ENCODE measurements at places on chromosomes 3 and 15.
A peak's percentile ranks its signal among the peaks of the same experiment; 100 is the strongest.

DNA sequence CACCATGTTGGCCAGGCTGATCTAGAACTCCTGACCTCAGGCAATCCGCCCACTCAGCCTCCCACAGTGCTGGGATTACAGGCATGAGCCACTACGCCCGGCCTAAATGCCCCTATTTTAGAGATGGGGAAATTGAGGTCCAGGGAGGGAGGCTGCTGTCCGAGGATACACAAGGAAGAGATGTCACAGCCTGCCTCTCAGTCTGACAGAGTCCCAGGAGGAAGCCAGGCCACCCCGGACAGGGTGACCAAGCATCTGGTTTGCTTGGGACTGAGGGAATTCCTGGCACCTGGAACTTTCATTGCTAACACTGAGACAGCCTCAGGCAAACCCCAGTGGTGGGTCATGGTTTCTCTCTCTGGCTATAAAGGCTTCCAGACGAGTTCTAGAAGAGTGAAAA, 30.6 kb upstream of the ADAMTS7 start:
- DNase-seq = no peak

DNA sequence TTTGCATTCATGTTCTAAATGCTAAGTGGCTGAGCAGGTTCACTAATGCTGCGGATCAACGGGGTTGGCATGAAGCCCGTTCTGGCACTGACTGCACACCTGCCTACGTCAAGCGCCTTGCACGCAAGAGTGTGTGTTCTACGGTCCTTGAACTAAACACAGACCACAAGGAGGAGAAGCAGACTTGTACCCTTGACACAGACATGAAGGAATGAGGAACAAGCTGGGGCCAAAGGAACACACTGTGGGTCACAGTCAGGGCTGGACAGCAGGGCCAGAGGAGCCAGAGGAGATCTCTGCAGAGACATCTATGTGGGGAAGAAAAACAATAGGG, 48.0 kb upstream of the LDHAL6B start:
- DNase-seq = no peak

DNA sequence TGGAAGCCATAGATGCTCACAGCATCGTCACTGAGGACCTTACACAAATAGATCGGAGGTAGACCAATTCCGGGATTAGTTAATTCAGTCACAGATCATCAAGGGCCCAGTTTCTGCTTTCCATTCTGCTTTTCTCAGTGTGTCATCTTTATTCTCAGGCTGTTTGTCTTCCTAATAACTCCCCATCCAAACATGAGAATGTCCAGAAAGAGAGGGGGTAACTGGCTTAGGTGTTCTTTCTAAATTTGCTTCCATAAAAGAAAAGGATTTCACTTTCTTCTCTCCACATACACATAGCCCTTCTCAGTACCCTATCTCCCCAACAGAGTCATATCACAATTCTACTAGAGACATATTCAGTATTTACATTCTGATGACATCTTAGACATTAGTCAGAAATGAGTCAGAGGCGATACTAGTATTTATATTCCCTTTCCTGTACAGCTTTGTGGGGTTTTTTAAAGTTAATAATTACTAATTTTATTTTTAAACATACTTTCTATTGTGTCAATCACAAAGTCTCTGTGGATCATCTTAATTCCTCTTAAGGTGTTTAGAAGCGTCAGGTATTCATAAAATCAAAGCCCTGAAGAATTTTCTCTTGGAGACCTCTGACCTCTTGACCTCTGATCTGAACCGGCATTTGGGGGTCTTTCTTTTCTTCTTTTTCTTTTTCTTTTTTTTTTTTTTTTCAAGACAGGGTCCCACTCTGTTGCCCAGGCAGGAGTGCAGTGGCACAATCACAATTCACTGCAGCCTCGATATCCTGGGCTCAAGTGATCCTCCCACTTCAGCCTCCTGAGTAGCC, 24.3 kb upstream of the IL12A start:
- peak; percentile 53 for DNase-seq

DNA sequence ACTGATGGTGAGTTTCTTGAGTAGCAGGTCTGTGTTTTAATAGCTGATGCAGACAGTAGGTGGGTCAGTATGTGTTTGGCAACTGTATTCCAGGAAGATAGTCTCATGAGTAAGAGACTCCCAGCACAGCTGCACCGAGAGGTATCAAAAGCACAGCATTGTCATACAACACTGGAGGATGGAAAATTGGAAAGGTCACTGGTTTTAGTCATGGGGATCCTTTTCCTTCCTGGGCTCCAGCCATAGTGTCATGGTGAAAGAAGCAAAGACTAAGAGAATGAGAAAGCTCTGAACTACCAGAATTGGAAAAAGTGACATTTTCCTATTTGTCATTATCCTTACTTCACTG, 61.5 kb downstream of the P3H2 start:
- peak; percentile 59 for DNase-seq

DNA sequence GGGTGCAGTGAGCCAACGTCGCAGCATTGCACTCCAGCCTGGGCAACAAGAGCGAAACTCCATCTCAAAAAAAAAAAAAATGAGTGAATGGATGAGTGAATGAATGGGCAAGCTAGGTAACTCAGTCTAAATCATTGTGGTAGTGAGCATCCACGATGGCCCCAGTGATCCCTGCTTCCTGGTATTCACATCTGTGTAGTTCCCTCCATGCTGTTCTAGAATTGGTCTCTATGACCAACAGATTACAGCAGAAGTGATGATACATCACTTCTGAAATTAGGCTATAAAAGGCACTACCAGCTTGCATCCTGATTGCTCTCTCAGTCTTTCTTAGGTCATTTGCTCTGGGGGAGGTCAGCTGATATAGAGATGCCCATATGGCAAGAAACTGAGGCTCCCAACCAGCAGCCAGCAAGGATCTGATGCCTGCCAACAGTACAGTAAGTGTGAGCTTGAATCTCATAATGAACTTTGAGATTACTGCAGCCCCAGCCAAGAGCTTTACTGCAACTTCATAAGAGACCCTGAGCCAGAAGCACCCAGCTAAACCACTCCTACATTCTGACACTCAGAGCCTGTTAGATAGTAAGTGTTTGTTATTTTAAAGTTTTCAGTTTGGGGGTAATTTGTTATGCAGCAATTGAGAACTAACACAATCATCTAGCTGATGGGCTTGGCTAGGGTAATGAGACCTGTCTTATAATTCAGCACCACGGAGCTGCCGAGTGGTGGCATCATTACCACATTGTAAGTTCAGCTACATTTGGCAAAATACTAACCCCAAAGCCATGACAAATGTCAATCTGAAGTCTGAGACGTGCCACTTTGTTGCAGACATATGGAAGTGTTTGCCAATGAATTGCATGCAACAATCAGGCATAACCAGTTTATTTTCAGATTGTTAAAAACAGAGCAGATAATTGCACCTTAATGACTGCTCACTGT, 53.0 kb downstream of the KLHL6 start:
- peak; percentile 17 for DNase-seq

DNA sequence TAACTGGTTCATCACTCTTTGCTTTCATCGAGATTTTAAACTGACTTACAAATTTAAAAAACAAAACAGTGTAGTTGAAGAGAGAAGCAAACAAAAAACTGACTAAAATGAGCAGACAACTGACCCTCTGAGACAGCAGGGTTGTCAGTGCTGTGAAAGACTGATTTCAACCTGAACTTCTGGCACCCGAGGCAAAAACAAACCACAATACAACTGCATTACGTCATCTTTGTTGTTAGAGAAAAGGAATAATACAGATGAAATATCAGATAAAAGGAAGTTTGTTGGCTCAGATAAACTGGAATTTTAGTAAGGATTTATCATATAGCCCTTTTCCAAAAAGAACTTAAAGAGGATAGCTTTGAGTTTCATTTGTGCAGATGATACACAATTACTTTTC, 51.1 kb downstream of the PARP15 start:
- peak; percentile 57 for DNase-seq

DNA sequence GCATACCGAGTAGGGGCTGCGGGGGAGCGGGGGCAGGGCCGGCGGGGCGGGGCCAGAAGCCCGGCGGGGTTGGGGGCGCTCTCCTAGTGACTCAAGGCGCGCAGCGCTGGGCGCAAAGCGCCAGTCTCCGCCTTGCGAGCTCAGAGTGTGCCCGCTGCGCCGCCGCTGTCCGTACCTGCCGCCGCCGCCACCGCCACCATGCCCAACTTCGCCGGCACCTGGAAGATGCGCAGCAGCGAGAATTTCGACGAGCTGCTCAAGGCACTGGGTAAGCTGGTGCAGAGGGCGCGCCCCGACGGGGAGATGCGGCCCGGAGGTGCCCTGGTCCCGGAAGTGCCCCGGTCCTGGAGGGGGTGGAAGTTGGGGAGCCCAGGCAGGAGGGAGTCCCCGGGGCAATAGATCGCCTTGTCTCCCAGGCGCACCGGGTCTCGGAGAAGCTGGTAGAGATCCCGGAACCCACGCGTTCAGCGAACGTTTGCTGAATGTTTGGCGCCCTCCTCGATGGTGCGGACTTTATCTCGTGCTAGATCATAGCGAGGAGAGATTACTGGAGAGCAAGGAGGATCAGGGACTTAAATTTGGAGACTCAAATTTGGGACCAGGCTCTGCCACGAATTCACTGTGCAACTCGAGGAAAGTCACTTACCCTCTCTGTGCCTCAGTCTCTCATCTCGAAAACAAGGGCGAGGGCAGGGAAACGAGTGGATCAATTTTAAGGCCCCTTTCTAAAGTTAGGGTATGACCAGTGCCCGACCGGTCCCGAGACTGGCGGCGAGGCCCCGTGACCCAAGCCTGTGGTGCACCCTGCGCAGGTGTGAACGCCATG, at the start of gene CRABP1:
TSS of gene CRABP1 (plus strand) at position 123 of the 826 bp plus-strand sequence. CDS start at position 199, 76 bp downstream.
- no peak for DNase-seq

DNA sequence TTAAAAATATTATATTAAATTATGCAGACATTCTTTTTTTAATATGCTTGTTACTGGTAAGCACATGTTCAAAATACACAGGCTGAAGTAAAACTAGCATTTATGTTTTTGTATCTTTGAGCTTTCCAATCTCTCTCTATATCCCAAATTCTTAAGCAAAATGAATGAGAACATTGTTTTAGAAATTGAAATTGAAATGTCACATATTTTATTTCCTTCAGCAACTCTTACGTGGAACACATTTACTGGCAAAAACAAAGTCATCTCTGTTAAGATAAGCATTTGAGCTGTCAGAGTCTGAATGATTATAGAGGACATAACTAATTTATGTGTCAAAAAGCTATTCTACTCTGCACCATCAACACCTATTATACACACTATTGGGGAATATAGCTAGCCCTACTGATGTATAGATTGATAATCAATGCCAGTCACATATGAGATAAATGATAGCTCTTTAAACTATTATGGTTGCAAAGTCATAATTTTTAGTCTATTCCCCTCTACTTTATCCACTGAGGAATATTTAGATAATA, 535.4 kb upstream of the BCHE start:
- no peak for DNase-seq

GRCh38 chr3:133983126-133983525, 46.6 kb downstream of the SLCO2A1 start:
- DNase-seq = no peak

- no peak for DNase-seq
These were observed 85.0 kb upstream of the UBP1 start for GRCh38 chr3:33525232-33525631.

DNA sequence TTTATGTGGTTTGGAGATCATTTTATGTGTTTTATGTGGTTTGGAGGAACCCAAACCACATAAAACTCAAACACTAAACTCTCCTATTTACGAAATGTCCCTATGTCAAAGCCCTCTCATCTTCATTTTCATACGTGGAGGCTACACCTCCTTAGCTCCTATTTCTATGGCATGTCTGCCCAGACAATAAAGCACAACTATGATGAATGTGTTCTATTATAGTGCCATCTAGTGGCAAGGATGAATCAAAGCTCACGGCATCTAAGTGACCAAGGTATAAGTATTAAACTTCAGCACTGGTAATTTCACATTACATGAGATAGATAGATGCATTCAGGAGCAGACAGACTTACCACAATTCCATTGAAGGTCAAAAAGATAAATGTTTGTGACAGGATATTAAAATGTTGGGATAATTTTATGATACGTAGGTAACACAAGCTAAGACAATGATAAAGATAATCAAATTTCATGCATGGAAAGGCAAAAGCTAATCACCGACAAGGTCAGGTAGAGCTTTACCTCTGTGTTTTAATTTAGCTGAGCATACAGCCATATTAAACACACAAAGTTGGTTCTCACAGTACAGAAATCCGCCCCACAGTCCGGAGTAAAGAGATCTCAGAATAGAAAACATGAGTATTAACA, 130.6 kb upstream of the FHIT start:
- peak; percentile 57 for DNase-seq

GRCh38 chr3:109178708-109179107, 42.2 kb downstream of the C3orf85 start:
- DNase-seq = no peak

DNA sequence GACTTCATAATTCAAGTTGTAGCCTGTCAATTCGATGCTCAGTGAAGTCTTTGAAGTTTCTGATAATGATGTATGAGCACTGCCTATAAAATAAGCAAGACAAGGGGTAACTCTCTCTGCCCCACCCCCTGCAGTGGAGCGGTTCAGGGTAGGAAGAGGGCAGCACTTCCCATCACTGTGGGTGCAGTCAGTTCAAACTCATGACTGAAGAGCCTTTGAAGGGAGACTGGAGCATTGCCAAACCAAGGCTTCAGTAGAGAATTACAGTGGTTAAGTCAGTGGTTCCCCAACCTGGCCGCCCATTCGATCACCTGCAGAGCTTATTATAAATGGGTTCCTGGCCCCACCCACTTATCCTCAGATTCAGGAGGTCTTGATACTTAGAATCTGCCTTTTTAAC, 190.6 kb downstream of the SHQ1 start:
- peak; percentile 62 for DNase-seq

GRCh38 chr15:73629798-73630429, 3.3 kb downstream of the NPTN start:
- no peak for DNase-seq

DNA sequence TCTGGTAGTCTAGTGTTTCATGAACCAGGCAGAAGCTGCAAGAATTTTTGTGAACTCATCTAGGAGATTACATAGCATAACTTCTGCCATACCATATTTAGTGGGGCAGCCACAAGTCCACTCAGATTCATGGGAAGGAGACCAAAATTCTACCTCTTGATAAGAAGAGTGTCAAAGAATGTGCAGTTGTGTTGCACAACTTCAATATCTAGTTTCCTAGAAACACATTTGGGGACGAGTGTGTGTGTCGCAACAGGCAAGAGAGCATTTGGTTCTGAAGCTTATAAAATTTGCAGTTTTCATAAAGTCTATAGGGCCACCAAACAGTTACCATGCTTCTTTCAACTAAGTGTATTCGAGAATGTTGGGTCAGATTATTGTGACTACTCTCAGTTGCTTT, 115.3 kb downstream of the KCNH8 start:
- no peak for DNase-seq

Measured in RPMI7951 (cell line).